ENCODE measurements at places on chromosomes 1 and 21.

DNA sequence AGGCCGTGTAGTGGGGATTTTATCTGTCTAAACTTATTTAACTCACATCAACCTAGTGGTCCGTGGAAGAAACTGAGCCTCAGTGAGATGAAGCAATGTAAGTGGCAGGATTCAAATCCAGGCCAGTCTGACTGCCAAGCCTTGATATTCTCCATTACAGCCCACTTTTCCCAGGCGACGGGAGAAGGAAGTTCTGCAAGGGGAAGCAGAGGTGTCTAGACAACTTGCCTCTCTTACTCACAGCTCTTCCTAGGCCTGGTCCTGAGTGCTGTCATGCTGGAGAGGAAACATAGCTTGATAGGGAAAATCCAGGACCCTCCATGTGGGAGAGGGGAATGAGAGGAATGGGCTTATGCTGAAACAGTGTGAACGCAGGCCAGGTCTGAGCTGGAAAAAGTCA, 9.1 kb downstream of the CTSE start:
- no peak for DNase-seq

DNA sequence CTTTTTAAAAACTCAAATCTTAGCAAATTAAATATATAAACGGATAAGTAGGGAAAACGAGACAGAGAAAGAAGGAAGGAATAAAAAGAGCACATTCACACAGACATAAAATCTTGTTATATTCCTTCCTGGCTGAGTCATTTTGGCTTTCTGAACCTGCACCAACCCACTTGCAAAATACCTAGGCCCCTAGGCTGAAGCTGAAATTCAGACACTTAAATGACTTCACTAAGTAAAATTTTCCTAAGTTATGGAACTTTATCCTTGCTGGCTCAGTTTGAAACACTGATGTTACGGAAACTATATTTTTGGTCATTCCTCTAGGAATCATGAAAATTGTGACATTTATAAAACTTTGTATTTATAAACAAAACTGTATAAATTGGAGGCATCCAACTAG, 462.8 kb upstream of the NFIA start:
- no peak for DNase-seq

- no peak for DNase-seq
Measured at GRCh38 chr1:2592672-2593071, 6.1 kb downstream of the PRXL2B start.

GRCh38 chr1:203126151-203126865, 1.2 kb upstream of the ADORA1 start:
- DNase-seq, result no peak

DNA sequence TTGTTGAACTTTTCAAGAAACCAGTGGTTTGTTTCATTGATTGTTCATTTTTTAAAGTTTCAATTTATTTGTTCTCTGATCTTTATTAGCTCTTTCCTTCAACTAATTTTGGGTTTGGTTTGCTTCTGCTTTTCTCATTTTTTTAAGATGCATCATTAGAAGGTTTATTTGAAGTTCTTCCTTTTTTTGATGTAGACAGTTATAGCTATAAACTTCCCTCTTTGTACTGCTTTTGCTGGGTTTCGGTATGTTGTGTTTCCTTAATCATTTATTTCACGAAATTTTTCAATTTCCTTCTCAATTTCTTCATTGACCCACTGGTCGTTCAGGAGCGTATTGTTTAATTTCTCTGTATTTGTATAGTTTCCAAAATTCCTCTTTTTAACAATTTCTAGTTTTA, 133.3 kb upstream of the GPR52 start:
- no peak for DNase-seq

DNA sequence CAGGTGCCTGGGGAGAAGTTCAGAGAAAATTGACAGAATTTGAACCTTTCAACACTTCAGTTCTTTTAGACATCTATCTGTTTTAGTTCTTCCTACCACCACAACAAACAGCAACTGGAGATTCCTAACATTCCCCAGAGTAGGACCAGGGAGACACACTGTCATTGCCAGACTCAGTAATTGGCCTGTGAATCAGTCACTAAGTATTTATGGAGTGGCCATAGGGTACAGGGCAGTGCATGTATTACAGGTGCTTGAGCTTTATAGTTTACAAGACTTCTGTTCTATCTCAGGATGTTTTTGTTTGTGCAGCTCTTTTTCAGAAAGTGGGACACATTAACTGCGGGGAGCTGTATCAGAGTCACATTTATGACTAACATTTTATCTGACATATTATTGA, 1.7 kb downstream of the CDC14A start:
- DNase-seq, result no peak

DNA sequence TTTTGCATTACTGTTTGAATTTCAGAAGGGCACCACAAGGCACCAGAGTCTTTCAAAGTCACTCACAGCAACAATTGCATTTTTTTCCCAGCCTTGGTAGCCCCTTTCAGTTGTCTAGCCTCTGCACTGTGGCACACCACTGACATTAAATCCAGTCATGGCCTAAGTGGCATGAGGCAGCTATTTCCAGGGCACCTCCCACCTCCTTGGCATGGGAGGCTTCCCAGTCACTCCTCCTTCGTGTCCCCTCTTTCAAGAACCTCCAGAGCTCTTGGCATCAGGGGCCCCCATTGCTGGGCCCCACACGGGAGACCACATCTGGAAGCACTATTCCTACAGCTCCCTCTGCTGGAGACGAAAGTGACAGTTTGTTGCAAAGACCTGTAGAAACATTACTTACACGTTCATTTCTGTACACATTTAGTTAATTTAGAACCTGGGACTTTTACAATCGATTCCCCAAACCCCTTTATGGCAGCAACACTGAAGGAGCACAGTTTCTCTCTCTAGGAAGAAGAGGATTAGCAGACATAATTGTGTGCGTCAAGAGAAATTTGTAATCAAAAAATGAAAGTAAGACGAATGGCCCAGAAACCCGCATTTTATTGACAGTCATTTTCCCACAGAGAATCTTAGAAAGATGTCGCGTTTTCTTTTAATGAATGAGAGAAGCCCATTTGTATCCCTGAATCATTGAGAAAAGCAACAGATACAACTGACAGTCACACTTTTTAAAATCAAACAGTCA, 5.7 kb upstream of the CHD5 start:
- no peak for DNase-seq

- DNase-seq, result no peak
Measured at GRCh38 chr1:64212031-64212430, 8.6 kb downstream of the UBE2U start.

DNA sequence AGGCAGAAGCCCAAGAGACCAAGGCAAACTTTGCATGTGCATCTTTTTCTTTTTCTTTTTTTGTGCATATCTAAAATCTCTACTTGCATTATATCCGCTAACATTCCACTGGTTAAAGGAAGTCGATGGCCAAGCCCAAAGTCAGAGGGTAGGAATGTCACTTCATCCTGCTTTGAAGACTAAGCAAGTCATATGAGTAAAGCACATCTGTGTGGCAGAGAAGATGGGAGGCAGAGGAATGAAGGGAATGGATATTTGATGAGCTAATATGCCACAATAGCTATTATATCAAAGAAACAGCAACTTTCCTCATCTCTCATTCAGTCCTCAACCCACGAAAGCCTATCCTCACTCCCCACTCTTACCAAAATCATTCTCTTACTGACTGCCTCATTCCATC, 59.3 kb downstream of the RNF220 start:
- DNase-seq, result no peak

- no peak for DNase-seq
Measured at GRCh38 chr1:203367057-203367456, 16.1 kb upstream of the FMOD start.

- no peak for DNase-seq
Measured at GRCh38 chr1:2143814-2144500, 50.6 kb downstream of the FAAP20 start.

DNA sequence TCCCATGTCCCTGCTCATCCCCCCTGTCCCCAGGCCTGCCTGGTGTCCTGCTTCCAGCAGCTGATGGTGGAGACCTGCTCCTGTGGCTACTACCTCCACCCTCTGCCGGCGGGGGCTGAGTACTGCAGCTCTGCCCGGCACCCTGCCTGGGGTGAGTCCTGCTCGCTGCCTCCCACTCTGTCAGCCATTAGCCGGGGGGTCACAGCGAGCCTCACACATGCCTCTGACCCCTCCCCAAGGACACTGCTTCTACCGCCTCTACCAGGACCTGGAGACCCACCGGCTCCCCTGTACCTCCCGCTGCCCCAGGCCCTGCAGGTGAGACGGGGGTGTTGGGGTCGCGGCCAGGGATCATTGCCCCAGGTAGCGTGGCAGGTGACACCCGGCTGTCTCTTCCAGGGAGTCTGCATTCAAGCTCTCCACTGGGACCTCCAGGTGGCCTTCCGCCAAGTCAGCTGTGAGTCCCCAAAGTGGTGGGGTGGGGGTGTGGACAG, 10.0 kb downstream of the SCNN1D start:
- no peak for DNase-seq

DNA sequence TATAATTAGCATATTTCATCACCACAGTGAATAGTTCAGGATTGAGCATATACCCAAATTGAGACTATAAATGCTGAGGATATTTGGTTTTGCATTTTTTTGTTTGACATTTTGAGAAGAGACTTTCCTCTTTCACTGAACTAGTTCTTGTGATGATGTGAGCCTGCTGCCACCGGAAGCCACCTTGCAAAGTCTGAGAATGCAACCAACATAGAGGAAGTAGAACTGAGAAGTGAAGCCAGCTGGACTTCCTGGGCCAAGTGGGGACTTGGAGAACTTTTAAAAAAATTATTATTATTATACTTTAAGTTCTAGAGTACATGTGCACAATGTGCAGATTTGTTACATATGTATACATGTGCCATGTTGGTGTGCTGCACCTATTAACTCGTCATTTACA, 102.3 kb downstream of the RPE65 start:
- DNase-seq, result no peak

GRCh38 chr1:177857285-177857684, 112.6 kb downstream of the SEC16B start:
- DNase-seq, result no peak

DNA sequence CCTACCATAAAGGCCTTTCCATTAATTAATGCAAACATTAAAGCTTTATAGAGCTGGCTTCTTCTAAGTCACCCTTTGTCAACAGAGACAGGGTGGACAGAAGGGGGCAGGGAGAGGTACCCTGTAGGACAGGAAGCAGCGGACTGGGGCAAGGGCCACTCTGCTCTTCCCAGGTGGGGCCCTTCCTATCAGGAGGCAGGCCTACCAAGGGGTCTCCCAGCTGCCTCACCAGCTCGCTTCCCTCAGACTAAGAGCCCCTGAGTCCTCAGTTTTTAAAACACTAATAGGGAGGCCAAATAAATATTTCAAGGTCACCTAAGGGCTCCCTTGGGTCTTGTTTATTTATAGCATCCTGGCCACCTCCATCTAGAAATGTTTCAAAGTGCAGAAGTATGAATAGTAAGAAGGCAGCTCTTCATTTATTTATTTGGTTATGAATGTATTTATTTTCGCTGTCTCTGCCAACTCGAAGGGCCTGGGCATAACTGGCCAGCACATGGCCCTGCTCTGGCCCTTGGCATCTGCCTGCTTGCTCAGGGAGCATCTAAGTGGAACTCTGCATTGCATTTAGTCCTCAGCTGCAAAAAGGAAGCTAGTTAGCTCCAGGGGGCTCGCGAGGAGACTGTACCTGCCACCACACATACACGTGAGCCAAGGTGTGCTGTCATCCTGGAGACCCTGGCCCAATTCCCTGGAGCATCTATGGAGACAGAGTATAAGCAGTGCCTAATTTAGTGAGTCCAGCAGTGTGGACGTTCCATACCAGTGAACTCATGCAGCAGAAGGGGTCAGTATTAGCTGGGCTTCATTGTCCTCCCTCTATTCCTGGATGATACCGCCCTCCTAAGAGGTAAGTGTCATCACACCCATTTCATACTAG, 395.1 kb upstream of the VAMP3 start:
- DNase-seq, result no peak

DNA sequence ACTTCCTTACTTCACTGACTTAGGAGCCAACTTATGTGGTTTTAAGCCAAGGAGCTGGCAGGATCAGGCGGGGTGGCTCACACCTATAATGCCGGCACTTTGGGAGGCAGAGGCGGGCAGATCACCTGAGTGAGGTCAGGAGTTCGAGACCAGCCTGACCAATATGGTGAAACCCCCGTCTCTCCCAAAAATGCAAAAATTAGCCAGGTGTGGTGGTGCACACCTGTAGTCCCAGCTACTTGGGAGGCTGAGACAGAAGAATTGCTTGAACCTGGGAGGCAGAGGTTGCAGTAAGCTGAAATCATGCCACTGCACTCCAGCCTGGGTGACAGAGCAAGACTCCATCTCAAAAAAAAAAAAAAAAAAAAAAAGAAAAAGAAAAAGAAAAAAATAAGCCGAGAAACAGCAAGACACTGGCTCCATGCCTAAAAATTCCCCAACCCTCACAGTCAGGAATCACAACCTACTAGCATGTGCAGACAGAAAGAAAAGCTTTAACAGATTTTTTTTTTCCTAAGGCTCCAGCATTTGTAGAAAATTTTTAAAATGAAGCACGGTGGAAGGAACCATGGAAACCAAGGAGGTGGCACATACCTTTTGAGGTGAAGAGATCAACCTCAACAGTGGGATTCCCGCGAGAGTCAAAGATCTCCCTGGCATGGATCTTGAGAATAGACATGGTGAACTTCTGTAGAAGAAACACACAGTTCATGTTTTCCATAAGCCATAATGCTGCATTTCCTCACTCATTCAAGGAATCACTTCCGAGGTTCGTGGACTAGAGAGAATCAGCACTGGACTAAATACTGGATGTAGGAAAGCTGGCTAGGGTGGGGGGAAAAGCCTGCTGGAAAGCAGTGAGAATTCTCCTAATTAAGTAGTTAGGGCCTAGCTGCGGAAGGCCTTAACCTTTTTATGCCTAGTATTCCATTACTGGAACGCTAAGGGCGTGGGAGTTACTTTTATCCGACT, 4.0 kb downstream of the ENO1 start:
- DNase-seq, result no peak

DNA sequence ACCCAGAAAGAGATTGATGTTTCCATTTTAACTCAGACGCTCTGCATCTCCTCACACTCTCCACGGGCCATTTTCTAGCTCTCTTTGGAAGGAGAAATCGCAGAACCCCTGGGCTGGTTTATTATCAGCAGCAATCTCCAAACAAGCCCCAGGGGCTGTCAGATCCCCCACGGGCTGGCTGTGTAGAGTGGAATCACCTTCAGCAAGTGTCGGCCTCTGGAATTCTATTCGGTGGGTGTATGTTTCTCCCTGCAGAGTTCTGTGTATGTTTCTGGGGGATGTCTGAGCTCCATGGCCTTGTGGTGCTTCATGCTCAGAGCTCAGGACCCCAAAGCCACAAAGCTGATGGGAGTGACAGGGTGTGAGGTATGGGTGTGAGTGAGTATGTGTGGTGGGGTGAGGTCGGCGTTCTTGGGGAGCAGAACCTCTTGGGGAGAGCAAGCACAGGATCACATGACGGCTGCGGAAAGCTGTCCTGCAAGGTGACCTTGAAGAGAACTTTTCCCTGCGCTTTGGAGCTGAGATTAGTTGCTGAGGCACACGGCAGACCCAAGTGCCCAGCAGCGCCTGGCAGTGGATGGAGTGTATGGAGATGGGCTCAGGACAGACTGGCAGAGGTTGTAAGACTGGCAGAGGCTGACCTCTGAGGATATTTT, 489 bp downstream of the ACOT11 start:
- no peak for DNase-seq

All from stimulated activated CD8-positive, alpha-beta memory T cell treated with anti-CD3 and anti-CD28 coated beads, Interleukin-2, amount 100 ng/mL, for 1 hour (primary cell).